H54 (cell line): ENCODE measurements at places on chromosomes 13 and 19.

GRCh38 chr19:45947926-45948325 lies 25.7 kb downstream of the NOVA2 start:
- DNase-seq, result peak; percentile 69

DNA sequence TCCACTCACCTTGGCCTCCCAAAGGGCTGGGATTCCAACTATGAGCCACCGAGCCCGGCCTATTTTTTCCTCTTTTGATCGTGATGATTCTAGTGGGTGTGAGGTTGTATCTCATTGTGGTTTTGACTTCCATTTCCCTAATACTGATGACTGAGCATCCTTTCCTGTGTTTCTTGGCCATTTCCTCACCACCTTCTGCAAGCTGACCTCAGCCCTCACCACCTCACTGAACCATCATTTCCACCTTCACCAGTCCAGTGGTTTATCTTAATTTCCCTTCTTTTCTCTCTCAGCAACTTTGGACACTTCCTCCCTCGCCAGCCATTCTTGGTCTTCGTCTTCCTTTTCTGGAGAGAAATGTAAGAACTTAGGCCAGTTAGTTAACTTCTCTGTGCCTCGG lies 13.0 kb upstream of the BICRA start:
- no peak for DNase-seq

DNA sequence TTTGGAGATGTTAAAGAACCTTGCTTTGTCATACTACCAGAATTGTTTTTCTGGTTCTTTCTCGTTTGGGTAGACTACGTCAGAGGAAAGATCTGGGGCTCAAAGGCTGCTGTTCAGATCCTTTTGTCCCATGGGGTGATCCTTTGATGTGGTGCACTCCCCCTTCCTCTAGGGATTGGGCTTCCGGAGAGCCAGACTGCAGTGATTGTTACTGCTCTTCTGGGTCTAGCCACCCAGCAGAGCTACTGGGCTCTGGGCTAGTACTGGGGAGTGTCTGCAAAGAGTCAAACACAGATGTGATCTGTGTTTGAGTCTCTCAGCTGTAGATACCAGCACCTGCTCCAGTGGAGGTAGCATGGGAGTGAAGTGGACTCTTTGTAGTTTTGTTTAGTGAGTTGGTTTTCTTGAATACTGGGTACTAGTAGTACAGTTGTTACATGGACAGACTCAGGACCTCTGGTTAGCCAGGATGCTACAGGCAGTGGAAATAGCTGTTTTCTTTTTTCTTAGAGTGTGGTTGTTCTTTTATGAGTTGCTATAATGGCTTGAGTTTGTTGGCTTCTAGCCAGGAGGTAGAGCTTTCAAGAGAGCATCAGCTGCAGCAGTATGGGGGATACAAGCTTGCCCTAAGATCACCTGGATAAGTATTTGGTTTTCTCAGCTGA lies 34.4 kb downstream of the DNAJC15 start:
- DNase-seq, result no peak

GRCh38 chr19:11987405-11988281 lies 22.8 kb downstream of the ZNF763 start:
- peak; percentile 83 for DNase-seq

DNA sequence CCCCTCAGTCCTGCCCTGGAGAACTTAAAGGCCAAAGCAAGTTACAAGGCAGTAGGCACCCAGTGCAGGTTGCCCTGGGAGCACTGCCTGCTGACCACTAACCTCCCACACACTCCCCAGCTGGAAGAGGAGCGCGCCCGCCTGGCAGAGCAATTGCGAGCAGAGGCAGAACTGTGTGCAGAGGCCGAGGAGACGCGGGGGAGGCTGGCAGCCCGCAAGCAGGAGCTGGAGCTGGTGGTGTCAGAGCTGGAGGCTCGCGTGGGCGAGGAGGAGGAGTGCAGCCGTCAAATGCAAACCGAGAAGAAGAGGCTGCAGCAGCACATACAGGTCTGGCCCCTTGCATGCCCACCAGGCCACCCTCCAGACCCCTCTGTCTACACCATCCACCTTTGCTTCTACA lies 61.1 kb downstream of the KCNC3 start:
- DNase-seq, result no peak

DNA sequence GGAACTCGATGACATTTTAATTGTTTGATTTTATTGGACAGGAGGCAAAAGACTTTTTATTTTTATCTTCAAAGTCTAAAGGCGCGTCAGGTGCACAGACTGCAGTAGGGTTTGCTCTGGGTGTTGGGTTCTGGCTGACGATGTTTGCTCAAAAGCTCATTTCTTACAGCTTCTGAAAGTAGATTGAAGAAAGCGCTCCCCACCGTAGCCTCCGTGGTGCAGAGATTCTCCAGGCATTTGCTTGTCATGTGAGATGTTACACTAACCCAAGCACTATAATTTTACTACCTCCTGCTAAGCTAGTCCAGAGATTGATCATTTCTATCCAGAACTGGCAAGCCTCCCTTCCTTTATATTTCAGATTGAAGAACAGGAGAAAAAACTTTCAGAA lies 14.5 kb upstream of the ATP11A start:
- DNase-seq, result no peak

GRCh38 chr13:109938255-109938936 lies 152.0 kb upstream of the IRS2 start:
- no peak for DNase-seq

DNA sequence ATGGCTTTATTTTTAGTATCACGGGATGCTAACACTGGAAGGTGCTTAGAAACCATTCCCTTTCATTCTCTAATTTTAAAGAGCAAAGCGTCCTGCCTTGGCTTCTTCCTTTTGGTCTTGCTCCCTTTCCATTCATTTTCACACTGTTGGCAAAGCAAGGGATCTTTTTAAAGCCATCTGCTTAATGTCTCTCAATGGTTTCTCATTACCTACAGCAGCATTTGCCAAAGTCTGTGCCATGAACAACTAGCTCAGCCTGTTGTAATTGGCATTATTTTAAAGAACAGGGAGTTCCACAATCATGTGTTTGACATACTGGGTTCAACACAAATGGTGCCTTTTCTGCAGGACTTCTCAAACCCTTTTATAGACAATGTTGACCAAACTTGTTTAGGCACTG lies 444.3 kb downstream of the GPC6 start:
- no peak for DNase-seq

GRCh38 chr13:61873717-61874116 lies 458.1 kb upstream of the PCDH20 start:
- no peak for DNase-seq

- no peak for DNase-seq
Measured at GRCh38 chr13:72523049-72523448, 204.4 kb downstream of the MZT1 start.

DNA sequence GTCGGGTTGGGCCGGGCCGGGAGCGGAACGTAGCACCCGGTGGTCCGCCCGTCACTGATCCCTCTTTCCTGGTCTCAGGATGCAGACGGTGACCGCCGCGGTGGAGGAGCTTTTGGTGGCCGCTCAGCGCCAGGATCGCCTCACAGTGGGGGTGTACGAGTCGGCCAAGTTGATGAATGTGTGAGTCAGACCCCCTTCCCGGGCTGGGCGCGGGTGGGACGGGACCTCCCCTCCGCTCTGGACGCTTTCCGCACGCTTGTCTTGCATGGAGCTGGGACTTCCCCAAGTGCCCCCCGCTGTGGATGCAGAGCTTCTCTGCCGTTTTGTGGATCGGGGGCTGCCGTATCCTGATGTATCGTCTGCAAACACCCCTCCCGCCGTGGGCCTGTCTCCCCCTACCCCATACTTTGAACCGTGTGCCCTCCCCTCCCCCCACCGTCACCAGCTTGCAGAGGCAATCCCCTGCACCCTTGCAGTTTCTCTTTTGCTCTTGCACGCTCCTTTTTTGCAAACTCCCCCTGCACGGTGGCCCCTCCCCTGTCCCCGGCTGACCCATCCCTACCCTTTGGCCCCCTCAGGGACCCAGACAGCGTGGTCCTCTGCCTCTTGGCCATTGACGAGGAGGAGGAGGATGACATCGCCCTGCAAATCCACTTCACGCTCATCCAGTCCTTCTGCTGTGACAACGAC lies 669 bp downstream of the GADD45B start:
- DNase-seq, result no peak

DNA sequence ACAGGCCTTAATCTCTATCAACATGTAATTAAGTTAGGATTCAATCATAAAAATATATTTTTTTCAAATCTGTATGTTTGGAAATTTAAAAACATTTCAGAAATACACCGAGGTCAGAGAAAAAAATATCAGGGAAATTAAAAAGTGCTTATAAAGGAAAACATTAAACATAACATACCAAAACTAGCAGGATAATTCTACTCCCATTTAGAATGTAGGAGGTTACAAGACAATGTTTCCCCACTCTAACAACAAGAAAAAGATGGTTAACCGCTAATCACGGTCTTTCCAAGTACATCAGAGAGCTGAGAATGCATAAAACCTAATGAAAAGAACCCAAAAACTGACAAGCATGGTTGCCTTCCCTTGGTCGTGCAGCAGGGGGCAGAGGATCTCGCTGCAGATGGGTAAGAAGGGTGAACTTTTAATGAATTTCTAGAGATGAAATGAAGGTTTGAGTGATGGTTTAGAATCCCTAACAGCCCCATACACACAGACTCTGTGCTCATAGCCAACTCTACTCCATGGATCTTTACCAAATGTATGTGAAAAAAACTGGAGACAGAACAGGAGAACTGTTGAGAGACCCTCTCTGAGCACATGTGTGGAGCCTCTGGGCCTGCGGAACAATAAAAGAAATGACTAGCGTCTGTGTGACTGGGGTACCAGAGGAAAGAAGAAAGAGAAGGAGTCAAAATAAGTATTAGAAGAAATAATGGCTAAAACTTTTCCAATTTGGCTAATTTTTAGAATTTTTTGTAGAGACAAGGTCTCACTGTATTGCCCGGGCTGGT lies 51.3 kb upstream of the LSM14A start:
- DNase-seq, result peak; percentile 45

- DNase-seq, result no peak
Measured at GRCh38 chr19:49486232-49486631, 1.2 kb upstream of the RPL13A start.

DNA sequence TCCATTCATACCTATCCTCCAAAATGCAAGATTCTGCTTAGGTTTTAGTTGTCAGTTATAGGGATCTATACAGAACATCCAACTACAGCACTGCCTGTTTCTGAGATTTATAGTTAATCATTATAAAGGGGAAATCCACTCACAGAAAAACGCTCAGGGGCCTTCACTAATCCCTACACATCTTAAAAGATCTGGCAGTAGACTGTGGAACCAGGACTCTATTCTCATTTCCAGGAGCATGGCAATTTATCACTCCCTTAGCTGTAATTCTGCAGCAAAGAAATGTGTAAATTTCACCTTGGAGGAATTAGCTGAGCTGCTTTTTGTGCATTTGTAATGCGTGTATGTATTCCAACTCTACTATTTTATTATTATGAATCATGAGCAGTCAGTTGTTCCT lies 1128.1 kb upstream of the PRR20A start:
- DNase-seq, result no peak

GRCh38 chr13:112244495-112245177 lies 131.5 kb upstream of the SPACA7 start:
- no peak for DNase-seq

- no peak for DNase-seq
Measured at GRCh38 chr19:37876032-37876431, 30.4 kb downstream of the WDR87 start.

DNA sequence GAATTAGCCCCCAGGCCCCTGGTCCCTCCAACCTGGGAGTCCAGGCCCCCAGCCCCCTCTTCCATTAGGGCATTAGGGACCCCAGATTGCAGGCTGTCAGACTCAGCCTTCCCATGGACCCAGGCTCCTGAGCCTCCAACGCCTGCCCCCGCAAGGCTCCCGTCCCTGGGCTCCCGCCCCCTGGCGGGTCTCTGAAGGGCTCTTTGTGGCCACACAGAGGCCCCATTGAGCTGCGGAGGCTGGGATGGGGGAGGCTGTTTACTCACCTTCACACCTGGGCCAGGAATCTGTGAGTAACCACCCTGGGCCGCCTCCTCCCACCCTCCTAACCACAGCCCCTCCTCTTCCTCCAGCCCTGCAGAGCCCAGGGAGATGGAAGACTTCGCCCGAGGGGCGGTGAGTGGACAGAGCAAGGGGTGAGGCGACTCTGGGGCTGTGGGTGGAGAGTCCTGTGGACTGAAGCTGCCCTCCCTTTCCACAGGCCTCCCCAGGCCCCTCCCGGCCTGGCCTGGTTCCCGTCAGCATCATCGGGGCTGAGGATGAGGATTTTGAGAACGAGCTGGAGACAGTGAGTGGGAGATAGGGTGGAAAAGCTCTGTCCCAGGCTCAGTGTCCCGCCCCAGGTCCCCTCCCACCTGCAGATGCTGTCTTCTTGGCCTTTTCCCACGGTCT lies 4.9 kb downstream of the ARHGEF1 start:
- peak; percentile 97 for DNase-seq

GRCh38 chr13:29281932-29282495 lies 313.5 kb downstream of the SLC7A1 start:
- DNase-seq, result no peak

DNA sequence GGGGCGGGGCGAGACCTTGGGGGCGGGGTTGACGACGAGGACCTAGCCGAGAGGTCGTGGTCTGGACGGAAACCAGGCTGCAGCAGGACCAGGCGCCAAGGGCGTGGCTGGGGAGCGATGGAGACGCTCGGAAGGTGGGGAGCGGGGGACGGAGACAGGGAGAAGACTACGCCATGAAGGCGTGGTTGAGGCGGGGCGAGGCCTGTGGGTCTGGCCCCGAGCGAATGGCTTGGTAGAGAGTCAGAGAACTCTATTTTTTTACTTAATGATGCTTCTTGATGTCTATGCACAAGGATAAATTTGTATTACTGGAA lies 674 bp upstream of the FBXL12 start:
- peak; percentile 95 for DNase-seq

DNA sequence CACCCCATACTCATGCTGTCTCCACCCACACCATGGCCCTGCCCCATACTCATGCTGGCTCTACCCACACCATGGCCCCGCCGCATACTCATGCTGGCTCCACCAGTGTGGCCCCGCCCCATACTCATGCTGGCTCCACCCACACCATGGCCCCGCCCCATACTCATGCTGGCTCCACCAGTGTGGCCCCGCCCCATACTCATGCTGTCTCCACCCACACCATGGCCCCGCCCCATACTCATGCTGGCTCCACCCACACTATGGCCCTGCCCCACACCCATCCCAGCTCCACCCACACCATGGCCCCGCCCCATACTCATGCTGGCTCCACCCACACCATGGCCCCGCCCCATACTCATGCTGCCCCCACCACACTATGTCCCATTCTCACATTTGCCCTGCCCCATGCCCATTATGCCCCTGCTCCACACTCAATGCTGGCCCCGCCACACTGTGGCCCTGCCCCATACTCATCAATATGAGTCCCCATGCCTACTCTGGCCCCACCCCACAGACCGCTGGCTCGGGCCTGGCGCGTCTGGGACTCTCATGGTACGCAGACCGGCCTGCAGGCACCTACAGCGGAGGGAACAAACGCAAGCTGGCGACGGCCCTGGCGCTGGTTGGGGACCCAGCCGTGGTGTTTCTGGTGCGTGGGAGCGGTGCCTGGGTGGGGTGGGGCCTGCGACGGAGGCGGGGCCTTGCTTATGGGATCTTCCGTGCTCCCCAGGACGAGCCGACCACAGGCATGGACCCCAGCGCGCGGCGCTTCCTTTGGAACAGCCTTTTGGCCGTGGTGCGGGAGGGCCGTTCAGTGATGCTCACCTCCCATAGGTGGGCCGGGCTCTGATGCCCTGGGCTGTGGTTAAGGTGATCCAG lies 3.7 kb upstream of the ARHGAP45 start:
- no peak for DNase-seq
